ENCODE measurements at places on chromosomes 16 and 17.
A peak's percentile ranks its signal among the peaks of the same experiment; 100 is the strongest.

- DNase-seq, result no peak
These were observed 52.5 kb upstream of the B4GALNT2 start for GRCh38 chr17:49079840-49080663.

DNA sequence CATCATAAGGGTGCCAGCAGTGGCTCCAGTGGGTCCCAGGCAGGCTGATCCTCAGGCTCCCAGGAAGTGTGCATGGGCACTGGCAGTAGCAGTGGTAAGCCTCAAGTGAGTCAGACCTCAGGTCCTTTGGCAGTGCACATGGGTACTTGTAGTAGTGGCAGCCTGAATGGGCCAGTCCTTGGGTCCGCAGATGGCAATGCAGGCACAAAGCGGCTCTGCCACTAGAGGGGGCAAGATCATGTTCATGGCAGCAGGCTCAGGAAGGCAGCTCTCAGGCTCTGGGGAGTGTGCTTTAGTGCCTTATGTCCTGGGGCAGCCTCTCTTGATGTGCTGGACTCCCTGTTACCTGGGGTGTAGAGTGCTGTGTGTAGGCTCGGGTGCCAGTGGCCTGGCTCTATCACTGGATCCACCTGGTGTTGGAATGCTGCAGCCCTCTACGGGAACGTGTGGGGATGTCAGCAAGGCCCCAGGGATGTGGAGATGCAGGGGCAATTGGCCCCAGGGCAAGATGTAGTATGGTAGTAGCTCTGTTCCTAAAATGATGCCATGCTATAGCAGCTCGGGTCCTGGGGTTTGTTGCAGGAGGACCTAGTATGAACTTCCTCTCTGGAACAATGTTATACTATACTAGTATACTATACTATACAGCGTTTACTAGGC lies 11.0 kb downstream of the ACSM3 start:
- DNase-seq, result peak; percentile 44

GRCh38 chr16:79648826-79649225 lies 48.3 kb upstream of the MAF start:
- DNase-seq, result no peak

- no peak for DNase-seq
These were observed at the start of gene TMEM235 for GRCh38 chr17:78230996-78231935. Gene TMEM235, plus strand, starts transcription at chr17:78231631. Its CDS starts 393 bp downstream, at chr17:78232024.

DNA sequence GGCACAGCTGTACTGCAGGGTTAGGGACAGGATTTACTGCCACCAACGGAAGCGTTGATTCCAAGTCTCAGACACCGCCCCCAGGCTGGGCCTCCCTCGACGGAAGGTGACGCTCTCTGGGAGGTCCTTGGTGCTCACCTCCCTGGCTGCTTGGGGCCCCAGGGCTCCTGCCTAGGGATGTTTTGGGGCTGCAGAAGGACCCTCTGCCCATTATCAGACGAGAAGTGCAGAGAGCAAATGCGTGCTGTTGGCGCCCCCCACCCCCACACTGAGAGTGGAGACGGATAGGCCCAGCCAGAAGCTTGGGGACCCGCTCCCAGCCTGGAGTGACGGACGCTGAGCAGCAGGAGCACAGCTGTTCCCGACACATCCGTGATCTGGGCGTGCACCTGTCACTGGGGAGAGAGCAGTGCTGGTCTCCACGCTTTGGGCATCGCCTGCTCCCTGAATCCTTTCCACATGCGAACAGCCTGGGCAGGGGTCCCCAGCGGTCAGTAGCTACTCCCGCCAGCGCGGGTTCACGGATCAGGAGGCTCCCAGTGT lies 5.1 kb upstream of the SOX8 start:
- no peak for DNase-seq

- DNase-seq, result no peak
These were observed 78.8 kb upstream of the CBX4 start for GRCh38 chr17:79917902-79918484.

- no peak for DNase-seq
These were observed 1.8 kb downstream of the TMEM95 start for GRCh38 chr17:7356756-7357155.

GRCh38 chr17:561116-561515 lies 153.5 kb downstream of the VPS53 start:
- DNase-seq, result no peak

- no peak for DNase-seq
These were observed 39.1 kb downstream of the CENPV start for GRCh38 chr17:16314189-16314588.

DNA sequence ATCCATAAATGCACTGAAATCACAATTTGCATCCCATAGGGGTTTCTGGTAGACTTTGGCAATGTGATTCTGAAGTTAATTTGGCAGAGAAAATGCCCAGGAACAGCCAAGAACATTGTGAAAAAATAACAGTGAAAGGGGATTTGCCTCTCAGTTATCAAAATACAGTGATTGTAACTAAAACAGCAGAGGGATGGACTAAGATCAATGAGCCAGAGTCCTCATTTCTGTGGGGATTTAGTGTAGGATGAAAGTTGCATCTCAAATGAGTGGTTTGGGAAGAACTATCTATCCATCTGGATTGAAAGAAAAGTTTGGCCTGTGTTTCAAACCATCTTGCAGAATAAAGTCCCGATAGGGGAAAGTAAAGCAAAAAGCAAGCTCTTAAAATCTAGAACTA lies 28.1 kb downstream of the MYBBP1A start:
- DNase-seq, result no peak

DNA sequence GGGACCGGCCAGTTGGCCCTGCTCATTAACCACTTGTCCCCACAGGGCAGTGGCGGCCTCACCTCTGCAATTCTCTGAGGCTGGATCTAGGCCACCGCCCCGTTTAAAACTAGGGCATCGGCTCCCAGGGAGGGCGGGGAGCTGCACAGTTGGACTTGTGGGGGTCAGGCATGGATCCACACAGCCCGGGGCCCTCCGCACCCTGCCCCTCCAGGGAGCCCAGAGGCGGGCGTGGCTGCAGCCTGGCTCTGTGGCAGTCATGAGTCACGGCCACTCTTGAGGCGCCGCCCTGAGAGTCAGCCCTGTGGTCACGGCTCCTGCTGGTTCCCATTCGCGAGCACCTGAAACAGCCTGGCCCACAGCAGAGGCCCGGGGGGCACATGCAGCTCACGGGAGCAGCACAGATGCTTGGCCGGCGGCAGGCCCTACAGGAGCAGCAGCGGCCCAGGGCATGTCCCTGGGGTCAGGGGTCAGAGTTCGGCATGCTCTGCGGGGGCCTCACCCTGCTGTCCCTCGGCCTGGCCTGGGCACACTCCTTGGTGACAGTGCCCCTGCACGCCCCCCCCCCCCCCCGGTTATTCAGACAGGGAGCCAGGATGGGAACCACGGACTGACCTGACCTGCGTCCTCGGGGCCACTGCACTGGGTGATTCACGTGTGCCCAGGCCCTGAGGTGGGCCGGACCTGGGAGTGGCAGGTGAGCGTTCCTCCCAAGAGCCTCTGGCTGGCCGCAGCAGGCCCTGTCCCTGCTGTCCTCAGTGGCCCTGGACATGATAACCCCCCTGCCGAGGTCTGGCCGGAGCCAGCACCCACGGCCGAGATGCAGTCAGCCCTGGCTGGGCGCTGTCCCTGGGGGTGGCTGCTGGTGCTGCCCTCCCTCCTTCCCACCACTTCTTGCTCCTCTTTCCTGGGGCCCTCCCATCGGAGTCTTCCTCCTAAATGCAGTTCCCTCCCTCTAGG lies 8.2 kb downstream of the CAPN15 start:
- DNase-seq, result no peak
